NCI-H146 (cell line): ENCODE measurements at places on chromosomes 6 and 20.

DNA sequence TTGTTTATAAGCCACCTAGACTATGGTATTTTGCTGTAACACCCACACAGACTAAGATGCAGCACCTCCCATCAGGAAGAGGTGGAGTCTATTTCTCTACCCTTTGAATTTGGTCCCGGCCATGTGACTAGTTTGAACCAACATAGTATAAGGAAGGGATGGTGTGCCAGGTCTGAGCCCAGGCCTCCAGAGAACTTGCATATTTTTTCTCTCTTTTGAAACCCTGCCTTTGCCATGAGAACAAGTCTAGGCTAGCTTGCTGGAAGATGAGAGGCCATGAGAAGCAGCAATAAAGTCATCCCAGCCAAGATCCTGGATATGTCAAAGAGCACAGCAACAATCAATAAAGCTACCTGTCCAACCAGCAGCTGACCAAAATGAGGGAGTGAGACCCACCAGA lies 63.0 kb upstream of the ANKEF1 start:
- no peak for DNase-seq

- peak; percentile 24 for DNase-seq
Measured at GRCh38 chr6:14542670-14543366, 425.2 kb downstream of the CD83 start.

GRCh38 chr6:156508923-156509322 lies 268.3 kb upstream of the ARID1B start:
- peak; percentile 14 for DNase-seq

GRCh38 chr20:56762829-56763228 lies 133.7 kb downstream of the TFAP2C start:
- DNase-seq = no peak

GRCh38 chr20:31485450-31486339 lies 10.6 kb downstream of the REM1 start:
- DNase-seq = no peak

DNA sequence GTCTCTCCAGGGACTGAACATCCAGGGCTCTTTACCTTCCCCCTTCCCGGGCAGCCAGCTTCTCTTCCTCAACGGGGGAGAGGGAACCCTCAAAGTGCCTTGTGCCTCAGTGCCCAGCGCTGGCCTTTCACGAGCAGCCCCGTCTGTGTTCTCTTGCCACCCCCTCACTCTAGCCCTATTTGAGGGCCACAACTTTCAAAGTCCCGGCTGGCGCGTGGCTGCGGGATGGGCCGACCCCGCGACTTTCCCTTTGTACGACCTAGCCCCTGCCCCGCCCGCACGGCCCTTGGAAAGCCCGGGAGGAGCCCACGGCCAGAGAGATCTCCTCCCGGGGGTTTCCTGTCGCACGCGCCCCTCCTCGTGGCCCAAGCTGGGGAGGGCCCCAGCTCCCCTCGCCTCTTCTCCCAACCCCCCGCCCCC lies 559 bp downstream of the SCRT2 start:
- DNase-seq = no peak

DNA sequence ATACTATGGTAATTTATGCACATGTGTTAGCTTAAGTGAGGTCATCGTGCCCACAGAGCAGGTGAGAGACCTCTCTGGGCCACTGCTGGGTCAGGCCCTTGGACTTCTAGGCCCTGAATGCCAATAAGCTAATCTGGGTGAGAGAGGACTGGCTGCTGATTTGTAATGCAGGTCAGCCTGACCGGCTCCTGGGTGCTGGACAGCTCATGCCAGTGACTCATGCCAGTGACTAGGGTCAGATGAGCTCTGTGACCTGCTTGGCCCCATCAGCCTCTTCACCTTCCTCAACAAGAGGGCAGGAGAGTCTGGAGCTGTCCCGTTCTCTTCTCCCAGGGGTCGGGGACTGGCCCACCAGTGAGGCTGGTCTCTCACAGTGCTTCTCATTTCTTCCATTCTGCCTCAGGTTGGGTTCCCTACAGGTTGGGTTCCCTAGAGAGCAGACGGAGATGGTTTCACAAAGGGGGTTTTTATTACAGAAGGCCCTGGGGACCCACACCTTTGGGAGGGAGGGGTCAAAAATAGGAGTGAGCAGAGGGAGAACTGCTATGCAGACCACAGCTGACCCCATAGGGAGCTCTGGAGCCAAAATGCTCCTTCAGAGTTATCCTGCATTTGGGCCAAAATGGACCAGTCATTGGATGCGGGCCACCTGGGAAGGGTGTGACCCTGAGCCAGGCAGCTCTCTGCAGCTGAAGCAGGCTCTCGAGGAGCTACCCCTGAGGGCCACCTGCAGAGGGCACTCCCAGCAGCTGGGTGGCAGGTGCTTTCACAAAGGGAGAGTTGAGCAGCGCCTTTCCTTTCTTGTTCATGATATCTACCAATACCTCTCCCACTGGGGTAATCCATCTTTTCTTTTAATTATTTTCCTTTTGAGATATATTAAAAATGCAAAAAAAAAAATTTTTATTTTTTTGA lies 2.2 kb upstream of the OXT start:
- peak; percentile 78 for DNase-seq

GRCh38 chr6:31579546-31580437 lies 2.4 kb downstream of the LTB start:
- no peak for DNase-seq
